ENCODE measurements at places on chromosomes 5 and 9.

DNA sequence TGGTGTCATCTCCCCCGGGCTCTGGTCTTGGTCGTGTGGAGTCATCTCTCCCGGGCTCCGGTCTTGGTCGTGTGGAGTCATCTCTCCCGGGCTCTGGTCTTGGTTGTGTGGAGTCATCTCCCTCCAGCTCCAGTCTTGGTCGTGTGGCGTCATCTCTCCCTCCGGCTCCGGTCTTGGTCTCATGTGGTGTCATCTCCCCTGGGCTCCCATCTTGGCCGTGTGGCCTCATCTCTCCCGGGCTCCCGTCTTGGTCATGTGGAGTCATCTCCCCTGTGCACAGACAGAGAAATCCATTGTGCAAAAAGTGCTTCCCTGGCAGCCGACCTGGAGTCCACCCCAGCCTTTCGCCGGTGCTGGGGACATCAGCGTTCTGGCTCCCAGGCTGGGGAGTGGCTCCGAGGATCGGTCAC is 91.1 kb upstream of the CACNA1B start:
- DNase-seq = peak; percentile 63

DNA sequence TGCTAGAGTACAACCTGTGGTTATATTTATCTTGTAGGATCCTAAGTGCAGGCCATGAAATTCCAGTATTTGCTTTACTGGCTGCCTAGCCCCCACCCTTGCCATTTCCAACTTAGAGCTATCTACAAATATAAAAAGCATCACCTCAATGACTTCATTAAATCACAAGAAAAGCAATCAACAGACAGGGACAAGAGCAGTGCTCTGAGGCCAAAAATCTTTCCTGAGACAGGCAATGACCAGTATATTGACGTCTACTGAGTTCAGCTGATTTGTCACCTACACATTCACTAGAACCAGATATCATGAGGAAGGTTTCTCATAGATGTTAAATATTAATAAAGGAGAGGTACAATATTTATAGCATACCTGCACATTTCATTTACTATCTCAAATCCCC is 38.4 kb upstream of the CTNNAL1 start:
- DNase-seq = no peak

- DNase-seq = no peak
Observed at GRCh38 chr5:135232958-135233357, 166.1 kb downstream of the MACROH2A1 start.

GRCh38 chr9:108709126-108709525 is 146.7 kb downstream of the ACTL7B start:
- no peak for DNase-seq

DNA sequence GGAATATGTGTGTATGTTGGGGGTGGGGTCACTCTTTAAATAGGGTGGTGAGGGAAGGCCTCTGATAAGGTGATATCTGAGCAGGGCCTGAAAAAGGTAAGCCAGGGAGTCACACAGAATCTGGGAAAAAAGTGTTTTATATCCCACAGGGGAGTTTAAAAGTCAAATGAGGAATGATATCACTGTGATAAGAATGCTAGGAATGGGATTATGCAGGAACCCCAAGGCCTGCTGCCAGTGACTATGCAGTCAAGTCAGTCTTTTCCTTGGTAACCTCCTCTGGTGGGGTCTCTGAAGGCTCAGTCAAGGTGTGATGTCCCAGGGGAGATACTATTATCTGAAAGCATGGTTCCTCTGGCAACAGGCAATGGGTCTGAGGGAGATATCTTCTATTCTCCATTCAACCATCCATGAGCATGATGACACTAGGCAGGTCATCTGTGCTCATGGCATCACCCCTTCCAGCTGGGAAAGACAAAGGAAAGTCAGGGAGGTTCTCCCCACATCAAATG is 53.5 kb downstream of the GRIA1 start:
- peak; percentile 67 for DNase-seq

- peak; percentile 23 for DNase-seq
Observed at GRCh38 chr5:65329266-65329665, 152.5 kb downstream of the ADAMTS6 start.

DNA sequence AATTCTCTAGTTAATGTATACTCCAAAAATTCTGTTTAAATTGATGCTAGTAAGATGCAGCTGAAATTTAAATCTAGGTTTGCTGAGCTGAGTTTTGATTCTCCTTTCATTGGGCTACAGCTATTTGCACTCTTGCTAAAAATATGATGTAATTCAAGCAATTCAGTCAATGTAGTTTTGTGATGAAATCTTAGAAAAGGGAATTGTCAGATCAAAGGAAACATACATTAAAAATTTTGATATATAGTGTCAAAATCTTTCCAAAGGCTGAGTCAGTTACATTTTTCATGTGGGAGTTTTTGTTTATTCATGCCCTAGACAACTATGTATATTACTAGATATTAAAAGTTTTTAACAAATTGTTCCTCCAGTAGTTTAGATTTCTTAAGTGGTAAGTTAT is 334.9 kb upstream of the DAB2 start:
- DNase-seq = peak; percentile 58

DNA sequence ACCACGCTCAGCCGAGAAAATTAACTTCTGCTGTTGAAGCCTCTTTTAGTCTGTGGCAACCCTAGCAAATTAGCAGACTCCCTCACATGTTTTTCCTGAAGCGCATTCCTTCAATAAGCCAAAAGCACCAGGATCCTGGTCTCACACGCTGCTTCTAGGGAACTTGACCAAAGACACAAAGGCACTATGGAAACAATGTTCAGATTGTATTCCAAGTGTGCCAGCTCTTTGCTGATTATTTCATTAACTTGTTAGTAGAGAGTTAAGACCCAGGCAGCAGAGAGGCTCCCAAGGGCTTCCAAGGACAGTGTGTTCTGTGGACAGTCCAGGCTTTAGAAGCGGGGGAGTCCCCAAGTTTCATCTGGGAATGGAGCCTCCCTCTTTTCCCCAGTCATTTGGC is 94.4 kb upstream of the BASP1 start:
- no peak for DNase-seq

- DNase-seq = peak; percentile 75
Observed at GRCh38 chr5:138654281-138654867, 79.2 kb upstream of the HSPA9 start.

- no peak for DNase-seq
Observed at GRCh38 chr9:34292552-34292951, 36.5 kb downstream of the KIF24 start.

Measured in fibroblast of skin of right biceps (primary cell).